Activated T-helper 1 cell treated with anti-CD3 and anti-CD28 coated beads, Interleukin-2, amount 50 U/mL, for 16 hours (primary cell): ENCODE measurements at places on chromosomes 11 and 22.
A peak's percentile ranks its signal among the peaks of the same experiment; 100 is the strongest.

GRCh38 chr22:48079505-48080290, 1317.2 kb downstream of the TBC1D22A start:
- DNase-seq, result no peak

GRCh38 chr11:109043315-109043714, 378.4 kb downstream of the DDX10 start:
- no peak for DNase-seq

DNA sequence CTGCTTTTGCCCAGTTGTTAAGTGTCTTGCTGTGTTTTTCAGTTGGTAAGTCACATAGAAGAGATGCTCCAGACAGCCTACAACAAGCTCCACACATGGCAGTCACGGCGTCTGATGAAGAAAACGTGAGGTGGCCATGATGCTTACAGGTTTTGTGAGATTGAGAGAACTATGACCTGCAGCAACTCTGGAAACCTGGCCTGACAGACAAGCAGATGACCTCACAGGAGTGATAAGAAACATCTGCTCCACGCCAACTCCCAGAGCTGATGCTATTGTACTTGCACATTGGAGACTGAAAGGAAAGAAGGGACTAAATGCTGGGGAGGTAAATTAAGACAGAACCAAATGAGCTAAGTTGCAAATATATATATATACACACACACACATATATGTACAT, 28.6 kb upstream of the LDHA start:
- no peak for DNase-seq

DNA sequence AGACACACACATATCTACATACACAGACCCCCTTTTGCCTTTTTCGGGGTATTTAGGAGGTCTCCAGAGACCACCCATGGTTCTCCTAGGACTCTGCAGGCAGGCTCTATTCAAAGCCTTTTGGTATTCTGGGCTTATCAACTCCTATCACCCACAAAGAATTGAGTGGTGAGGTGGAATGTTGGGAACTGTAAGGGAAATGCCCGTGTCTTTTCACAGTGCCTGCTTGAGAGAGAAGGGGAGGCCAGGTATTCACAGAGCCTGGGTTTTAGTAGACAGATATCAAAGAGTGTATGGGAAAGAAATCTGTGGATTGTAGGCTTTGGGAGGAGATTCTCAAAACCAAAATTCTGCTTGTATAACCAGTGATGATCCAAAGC, 44.0 kb upstream of the CSNK2A3 start:
- no peak for DNase-seq

DNA sequence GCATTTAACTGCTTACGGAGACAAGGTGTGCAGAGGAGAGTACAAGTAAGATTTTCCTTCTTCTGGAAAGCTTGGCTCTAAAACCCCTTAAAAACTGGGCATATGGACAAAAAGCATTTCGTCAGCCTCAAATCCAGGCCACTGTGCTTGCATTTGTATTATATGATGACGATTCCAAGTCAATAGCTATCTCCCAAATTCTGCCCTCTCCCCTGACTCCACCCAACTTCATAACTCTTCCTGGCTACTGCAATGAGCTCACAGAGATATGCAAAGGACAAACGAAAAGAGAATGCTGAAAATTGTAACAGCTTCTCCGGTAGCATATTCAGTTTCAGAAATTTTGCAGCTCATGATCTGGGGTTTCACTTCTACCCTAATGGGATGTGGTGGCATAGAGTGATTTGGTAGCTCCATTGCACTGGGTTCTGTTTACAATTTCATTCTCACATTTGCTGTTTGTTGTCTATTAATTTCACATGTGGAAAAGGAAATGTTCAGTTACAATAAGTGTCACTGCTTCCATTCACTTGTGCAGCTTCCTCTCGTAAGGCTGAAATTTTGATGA, 45.6 kb upstream of the CHRM4 start:
- DNase-seq, result no peak

- peak; percentile 84 for DNase-seq
Observed at GRCh38 chr11:406796-407650, 7.8 kb downstream of the SIGIRR start.

DNA sequence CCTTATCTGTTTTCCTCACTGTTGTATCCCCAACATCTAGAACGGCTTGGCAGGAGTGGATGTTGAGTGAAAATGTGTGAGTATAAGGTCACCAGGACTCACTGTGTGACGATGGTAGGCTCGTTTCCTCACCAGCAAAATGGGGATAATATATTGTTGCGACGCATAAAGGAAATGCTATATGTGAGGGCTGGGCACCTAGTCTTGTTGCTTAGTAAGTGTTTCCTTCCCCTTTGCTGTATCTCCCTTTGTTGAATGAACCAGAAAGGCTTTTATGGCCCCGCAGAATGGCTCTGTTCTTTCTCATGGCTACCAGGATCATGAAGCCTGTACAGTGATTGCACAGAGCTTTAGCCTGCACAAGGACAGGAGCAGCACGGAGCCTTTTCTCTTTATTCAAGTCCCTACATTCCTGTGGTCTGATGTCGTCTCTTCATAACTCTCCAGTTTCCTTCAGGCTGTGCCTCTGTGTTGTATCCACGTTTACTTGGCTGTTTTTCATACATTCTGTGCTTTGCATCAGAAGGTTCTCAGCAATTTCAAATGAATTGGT, 5.4 kb downstream of the TNRC6B start:
- DNase-seq, result no peak

GRCh38 chr11:75891947-75892739, 77.1 kb downstream of the UVRAG start:
- DNase-seq, result no peak

DNA sequence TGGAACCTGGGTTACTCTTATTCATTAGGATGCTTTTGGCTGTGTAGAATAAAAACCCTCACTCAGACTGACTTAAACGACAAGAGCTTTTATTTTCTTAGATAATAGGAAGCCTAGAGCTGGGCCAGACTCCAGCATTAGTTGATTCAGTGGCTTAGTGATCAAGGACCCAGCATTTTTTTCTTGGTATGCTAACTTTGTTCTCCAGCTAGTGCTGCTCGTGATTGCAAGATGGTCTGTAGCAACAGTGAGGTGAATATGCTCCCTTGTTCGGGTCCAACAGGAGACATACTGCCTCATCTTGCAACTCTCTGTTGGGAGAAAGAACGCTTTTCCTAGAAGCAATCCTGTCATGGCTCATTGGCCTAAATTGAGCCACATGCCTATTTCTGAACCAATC, 33.4 kb downstream of the INSC start:
- no peak for DNase-seq

GRCh38 chr11:59212744-59213631, at the start of gene MPEG1:
Gene MPEG1, minus strand, starts transcription at chr11:59212927. Its CDS starts 62 bp downstream, at chr11:59212865.
- no peak for DNase-seq

DNA sequence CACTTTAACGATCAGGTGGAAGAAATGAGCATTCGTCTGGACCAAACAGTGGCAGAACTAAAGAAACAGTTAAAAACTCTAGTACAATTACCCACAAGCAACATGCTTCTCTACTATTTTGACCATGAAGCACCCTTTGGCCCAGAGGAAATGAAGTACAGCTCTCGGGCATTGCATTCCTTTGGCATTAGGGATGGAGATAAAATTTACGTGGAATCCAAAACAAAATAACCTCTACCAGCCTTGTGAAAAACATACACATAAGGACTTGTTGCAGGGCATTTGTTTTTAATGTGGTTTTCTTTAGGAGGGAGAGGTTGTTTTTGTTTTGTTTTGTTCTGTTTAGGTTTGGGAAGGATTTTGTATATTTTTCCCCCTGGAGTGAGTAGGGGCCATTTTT, 14.2 kb upstream of the TECTA start:
- no peak for DNase-seq

DNA sequence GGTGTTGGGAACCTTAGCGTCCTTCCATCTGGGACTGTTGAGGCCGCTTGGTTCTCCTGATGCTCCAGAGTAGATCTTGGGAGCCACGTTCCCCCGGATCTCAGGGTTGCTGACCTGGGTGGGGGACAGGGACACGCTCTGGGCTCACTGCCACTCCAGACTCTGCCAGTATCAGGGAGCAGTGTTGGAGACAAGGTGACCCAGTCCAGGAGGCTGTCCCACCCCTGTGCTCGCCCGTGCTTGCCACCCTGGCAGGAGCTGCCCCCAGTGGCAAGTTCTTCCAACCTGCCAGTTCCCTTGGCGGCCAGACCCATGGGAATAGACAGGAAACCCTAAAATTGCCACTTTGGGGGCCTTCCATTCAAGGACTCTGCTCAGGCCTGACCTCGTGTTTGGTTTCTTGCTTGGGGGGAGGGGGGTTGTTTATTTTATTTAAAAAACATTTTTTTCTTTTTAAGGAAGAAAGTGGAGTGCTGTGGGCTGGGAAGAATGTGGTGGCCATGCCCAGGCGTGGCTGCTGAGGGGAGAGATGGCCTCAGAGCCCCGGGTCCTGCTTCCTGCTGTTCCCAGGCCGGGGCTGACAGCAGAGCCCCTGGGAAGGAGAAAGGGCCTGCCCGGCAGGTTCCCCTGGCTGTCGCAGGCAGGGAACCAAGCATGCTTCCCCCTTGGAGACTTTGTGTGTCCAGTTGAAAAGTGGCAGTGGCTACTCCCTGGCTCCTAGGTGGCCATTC, 7.2 kb downstream of the GRK2 start:
- DNase-seq, result no peak

DNA sequence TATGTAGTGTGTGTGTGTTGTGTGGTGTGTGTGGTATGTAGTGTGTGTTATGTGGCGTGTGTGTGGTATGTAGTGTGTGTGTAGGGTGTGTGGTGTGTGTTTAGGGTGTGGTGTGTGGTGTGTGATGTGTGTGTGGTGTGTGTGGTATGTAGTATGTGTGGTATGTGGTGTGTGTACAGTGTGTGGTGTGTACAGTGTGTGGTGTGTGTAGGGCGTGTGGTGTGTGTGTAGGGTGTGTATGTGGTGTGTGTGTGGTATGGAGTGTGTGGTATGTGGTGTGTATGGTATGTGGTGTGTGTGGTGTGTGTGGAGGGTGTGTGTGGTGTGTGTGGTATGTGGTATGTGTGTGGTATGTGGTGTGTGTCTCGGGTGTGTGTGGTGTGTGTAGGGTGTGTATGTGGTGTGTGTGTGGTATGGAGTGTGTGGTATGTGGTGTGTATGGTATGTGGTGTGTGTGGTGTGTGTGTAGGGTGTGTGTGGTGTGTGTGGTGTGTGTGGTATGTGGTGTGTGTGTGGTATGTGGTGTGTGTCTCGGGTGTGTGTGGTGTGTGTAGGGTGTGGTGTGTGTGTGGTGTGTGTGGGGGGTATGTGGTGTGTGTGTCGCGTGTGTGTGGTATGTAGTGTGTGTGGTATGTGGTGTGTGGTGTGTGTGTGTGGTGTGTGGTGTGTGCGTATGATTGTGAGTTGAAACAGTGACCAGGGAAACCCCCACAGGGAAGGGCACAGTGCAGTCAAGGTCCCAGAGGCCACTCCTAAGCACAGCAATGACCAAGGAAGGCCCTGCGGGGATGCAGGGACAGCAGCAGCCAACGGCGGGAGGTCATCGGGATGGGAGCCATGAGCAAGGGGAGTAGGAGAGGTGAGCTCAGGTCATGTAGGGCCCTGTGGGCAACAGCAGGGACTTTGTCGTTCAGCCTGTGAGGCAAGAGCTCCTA, 2.9 kb upstream of the PPP6R2 start:
- DNase-seq, result no peak

- no peak for DNase-seq
Observed at GRCh38 chr11:114848027-114848426, 169.7 kb downstream of the NXPE2 start.

DNA sequence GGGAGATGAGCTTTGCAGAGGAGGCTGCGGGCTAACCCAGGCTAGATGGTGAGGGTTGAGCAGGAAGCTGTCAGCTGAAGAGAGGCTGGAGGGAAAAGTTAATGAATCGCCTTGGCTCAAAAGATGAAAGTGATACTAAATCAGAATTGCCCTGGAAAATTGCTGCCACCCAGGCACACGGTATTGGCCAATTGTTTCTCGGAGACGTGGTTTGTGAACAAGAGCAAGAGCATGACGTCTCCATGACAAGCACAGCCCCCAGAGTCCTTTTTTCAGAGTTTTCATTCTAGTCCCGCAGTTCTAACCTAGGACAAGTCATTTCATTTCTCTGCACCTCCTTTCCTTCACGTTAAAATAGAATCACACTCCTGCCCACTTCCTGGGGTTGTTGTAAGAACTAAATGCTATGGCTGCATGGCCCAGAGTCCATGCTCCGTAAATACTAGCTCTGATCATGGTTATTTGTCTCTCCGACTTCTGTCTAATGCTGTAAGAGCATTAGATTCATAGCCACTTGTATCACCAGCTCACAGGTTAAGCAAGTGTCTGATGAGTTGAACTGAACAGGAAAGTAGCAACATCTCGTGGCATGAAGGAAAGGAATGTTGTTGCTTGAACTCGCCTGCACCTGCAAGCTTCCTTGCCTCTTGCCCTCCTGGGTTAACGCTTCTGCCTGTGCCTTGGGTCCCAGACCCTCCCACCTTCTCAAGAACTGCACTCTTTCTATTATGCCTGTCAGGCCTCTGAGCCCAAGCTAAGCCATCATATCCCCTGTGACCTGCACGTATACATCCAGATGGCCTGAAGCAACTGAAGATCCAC, 33.8 kb upstream of the NUP50 start:
- no peak for DNase-seq

DNA sequence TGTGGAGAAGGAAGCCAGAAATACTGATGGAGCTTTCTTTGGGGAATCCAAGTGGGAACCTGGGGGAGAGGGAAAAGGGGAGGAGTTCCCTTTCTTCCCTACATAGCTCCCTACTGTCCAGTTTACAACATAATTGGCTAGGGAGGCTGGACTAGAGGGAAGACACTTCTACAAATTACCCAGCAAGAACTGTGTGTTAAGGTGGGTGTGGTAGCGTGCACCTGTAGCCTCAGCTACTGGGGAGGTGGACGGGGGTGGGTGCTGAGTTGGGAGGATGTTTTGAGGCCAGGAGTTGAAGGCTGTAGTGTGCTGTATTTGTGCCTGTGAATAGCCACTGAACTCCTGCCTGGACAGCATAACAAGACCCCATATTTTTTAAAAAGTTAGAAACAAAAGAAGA, 74.0 kb downstream of the NAV2 start:
- DNase-seq, result no peak

- no peak for DNase-seq
Observed at GRCh38 chr11:79152511-79152910, 288.3 kb downstream of the TENM4 start.

DNA sequence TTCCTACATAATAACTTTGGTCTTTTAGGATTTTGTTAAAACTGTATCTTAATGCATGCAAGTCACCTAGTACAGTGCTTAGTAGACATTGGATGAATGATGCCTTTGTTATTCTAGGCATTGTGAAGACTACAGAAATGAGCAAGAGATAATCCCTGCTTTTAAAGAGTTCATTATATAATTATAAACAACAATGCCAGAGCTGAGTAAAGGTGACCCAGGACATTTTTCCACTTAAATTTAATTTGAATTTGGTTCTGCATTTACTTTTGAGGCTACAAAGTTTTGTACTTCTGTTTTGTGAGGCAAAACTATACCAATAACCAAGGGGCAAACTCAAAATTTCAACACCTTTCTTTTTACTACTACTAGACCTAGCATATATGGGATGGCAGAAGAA, 182.0 kb upstream of the SESN3 start:
- DNase-seq, result no peak

GRCh38 chr22:38191731-38192474, 9.9 kb upstream of the MAFF start:
- DNase-seq, result no peak

- no peak for DNase-seq
Observed at GRCh38 chr11:128626913-128627665, 39.7 kb upstream of the ETS1 start.

GRCh38 chr22:39652990-39653786, 82.6 kb downstream of the CACNA1I start:
- no peak for DNase-seq

GRCh38 chr11:34335801-34336200, 22.0 kb downstream of the ABTB2 start:
- no peak for DNase-seq
